Lung (tissue), 17 donors: ENCODE measurements at places on chromosomes 3 and 15. TPM values are rescaled to one million over a fixed set of nuclear protein-coding genes. Genes with fewer than 3 reads are reported as not detected.

Gene SLC28A2
- total RNA-seq: 0.28 TPM

DNA sequence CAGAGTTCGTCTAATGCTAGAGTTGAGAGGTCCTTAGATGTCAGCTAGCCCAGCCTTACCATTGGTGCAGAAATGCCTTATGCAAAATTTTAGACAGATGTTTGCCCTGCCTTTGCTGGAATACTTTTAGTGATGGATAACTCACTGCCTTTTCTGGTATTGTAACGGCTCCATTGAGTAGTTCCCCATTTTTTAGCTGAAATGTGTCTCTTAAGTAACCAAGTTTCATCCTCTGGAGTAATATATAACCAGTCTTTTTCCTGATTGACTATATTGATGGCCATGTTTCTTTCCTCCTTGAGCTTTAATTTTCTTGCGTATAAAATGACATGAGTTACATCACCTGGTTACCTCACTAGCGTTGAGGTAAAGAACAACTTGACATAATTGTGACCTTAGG lies 45.0 kb downstream of the SNRK start:
- H3K4me3 ChIP-seq: no peak overlapping the region
- H3K4me1 ChIP-seq: peaks cover 9% of the 10 kb centered on the region
- H3K27me3 ChIP-seq: no peaks in the 10 kb centered on the region
- H3K27ac ChIP-seq: no peak overlapping the region
- peaks cover 14% of the 10 kb centered on the region for H3K36me3 ChIP-seq

- H3K4me1 ChIP-seq: peaks cover 22% of the 10 kb centered on the region
- no peak for DNase-seq
- no peaks in the 10 kb centered on the region for H3K27me3 ChIP-seq
- H3K4me3 ChIP-seq: no peak overlapping the region
- H3K27ac ChIP-seq: no peak overlapping the region
These were observed 187.3 kb downstream of the TIGIT start for GRCh38 chr3:114481113-114481512.

GRCh38 chr15:101052031-101052620 lies 133.0 kb downstream of the LRRK1 start:
- H3K27me3 ChIP-seq: no peaks in the 10 kb centered on the region
- no peak for DNase-seq
- no peak overlapping the region for H3K27ac ChIP-seq
- peaks cover 5% of the 10 kb centered on the region for H3K4me1 ChIP-seq
- H3K4me3 ChIP-seq: no peak overlapping the region

Gene MCF2L2
- 1.7 TPM for total RNA-seq

DNA sequence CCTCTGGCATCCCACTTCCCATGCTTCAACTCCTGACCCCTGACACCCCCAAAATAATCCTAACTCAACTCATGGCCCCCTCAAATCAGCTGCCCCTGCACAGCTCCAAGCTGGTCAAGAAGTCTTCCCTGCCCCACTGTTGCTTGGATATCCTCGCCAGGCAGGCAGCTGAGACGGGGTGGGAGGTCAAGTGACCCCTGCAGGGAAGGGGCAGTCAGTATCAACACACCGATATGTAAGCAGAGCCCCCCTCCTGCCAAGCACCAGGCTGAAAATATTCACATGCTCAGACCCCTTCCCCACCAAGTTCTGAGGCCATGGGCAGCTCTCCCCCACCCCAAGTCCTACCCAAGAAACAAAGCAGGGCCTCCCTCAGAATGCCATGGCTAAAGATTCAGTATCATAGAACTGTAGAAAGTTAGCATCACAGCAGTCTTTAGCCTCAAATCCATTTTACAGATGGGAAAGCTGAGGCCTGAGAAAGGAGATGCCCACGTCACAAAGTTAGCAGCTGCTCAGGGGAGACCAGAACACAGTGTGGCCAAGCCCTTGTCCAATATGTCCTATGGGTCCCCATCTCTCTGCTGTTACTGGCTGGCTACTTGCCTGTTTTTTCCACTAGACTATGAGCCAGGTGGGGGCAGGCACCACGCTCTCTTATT lies 67.8 kb downstream of the SLC12A8 start:
- H3K36me3 ChIP-seq: no peaks in the 10 kb centered on the region
- peak overlapping the region; percentile 64 for H3K27ac ChIP-seq
- no peak overlapping the region for H3K4me3 ChIP-seq
- no peaks in the 10 kb centered on the region for H3K27me3 ChIP-seq
- H3K4me1 ChIP-seq: peaks cover 10% of the 10 kb centered on the region

DNA sequence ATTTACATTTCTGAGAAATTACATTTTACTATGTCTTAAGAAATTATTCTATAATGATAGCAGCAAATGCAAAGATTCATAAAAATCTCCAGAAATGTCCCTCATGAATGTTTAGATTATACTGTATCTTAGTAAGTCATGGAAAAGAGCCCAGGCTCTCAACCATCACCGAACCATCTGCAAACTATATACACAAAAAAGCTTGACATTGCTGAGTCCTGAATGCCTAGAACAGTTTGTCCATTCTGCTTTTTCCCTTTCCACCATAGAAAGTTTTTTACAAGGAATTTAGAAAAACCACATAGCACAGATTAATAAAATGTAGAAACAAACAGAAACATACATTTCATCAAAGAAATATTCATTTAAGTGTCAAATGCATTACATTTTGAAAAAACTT lies 83.6 kb downstream of the MYO9A start:
- no peaks in the 10 kb centered on the region for H3K4me1 ChIP-seq
- no peak overlapping the region for H3K4me3 ChIP-seq
- DNase-seq: no peak
- H3K36me3 ChIP-seq: no peaks in the 10 kb centered on the region

Gene MESP2
- 0.55 TPM for total RNA-seq

Gene GLDN
- 75.8 TPM for total RNA-seq

DNA sequence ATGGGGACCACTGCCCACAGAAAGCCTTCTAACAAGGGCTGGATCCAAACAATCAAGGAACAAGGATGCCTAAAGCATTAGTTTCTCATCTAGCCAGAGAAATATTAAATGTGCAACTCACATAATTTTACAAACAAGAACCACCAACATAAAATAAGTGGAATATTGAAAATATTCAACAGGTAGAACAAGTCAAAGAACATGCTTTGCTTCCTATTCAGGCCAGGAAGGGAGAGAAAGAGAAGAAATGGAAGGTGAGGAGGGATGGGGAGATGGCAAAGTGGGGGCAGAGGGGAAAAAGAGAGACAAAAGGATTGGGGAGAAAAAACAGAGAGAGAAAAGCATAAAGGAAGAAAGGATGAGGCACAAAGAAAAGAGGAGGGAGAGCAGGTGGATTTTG lies 63.1 kb downstream of the SLC12A8 start:
- peak overlapping the region; percentile 81 for H3K27ac ChIP-seq
- H3K4me3 ChIP-seq: no peak overlapping the region
- peaks cover 25% of the 10 kb centered on the region for H3K4me1 ChIP-seq
- no peaks in the 10 kb centered on the region for H3K27me3 ChIP-seq

GRCh38 chr3:10286596-10287295 lies 6.0 kb downstream of the GHRL start:
- H3K4me1 ChIP-seq: no peaks in the 10 kb centered on the region
- H3K27ac ChIP-seq: no peak overlapping the region
- H3K27me3 ChIP-seq: no peaks in the 10 kb centered on the region
- no peak overlapping the region for H3K4me3 ChIP-seq
- DNase-seq: peak; percentile 51

DNA sequence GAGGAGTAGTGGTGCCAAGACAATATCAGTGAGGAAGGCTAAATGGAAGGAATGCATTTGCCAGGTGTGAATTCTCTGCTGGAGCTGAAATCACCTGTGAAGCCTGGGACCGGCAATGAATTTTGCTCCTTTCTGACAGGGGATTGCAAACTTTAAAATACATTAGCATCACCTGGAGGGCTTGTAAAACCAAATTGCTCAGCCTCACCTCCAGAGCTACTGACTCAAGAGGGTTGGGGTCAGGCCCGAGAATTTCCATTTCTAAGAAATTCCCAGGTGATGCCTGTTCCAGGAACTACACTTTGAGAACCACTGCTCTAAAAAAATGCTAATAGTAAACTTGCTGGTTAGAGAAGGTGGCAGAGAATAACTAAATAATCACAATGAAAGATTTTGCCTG lies 445.6 kb upstream of the RBMS3 start:
- H3K4me3 ChIP-seq: no peak overlapping the region
- no peaks in the 10 kb centered on the region for H3K27me3 ChIP-seq
- H3K4me1 ChIP-seq: no peaks in the 10 kb centered on the region
- no peaks in the 10 kb centered on the region for H3K36me3 ChIP-seq

GRCh38 chr3:44992555-44993470 lies 16.8 kb downstream of the EXOSC7 start:
- H3K4me1 ChIP-seq: peaks cover 8% of the 10 kb centered on the region
- H3K27ac ChIP-seq: no peak overlapping the region
- H3K27me3 ChIP-seq: no peaks in the 10 kb centered on the region
- H3K4me3 ChIP-seq: no peak overlapping the region
- DNase-seq: no peak

DNA sequence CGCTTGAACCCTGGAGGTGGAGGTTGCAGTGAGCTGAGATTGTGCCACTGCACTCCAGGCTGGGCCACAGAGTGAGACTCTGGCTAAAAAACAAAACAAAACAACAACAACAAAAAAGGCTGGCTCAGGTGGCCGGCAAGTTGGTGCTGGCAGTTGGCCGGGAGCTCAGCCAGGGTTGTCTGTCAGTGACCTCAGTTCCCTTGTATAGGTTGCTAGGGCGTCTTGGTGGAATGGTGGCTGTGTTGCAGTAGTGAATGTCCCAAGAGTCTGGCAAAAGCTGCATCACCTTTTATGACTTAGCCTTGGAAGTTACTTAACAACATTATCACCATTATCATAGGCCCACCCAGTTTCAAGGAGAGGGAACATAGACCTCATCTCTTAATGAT lies 40.6 kb downstream of the ASB7 start:
- no peaks in the 10 kb centered on the region for H3K4me1 ChIP-seq
- no peak overlapping the region for H3K4me3 ChIP-seq
- H3K27ac ChIP-seq: no peak overlapping the region

DNA sequence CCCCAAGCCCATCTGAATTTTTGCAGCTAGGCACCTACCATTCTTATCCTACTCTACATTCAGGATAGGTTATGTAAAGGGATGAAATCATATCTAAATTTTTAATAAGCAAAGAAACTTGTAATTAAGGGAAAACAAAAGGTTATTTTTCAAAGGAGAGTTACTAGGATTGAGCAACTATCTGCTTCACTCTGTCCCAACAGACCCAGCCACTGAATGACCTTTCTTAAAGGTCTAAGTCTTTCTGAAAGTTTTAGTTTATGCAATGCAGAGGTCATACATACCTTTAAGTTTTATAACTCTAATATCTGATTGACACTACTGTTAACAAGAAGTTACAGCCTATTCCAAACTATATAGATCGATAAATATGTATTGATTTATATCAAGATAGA lies 209.2 kb upstream of the CTNNB1 start:
- no peaks in the 10 kb centered on the region for H3K36me3 ChIP-seq
- no peaks in the 10 kb centered on the region for H3K27me3 ChIP-seq
- H3K4me3 ChIP-seq: no peak overlapping the region

DNA sequence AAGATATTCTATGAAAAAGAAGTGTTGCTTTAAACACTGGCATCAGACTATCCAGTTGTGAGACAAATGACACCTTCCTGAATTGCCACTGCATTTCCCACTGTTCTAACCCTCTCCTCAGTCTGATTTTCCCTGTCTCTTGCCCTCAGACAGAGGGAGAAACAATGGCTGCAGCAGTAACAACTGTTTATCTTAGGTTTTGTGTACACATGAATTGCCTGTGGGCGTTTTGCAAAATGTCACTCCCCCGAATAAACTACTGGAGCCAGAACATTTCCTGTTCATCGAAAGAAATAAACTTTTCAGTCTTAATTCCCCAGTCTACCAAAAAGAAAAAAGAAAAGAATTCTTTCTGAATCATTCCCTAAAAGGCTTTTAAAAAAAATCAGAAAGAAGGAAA lies 155.1 kb downstream of the MAGI1 start:
- H3K27ac ChIP-seq: no peak overlapping the region
- no peak overlapping the region for H3K4me3 ChIP-seq
- DNase-seq: peak; percentile 43
- H3K27me3 ChIP-seq: no peaks in the 10 kb centered on the region

Gene SEMA3F
- 27.8 TPM for total RNA-seq

Gene DZIP1L
- 40.0 TPM for total RNA-seq

DNA sequence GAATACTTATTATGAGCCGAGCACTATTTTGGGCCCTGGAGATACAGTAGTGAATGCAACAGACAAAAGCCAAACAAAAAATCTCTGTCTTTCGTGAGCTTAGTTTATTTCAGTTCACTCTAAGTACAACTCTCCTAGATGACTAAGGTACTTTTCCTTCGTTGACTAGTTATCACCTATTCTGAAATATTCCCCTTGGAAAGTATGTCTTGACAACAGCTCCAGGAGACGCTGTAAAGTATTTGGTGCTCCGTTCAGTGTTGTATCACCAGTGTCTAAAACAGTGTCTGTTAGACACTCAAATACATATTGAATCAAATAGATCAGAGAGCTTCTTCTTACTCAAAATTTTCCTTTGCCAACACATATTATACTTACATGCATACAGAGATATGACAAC lies 119.6 kb downstream of the TFDP2 start:
- H3K4me3 ChIP-seq: no peak overlapping the region
- H3K4me1 ChIP-seq: peaks cover 1% of the 10 kb centered on the region
- no peaks in the 10 kb centered on the region for H3K36me3 ChIP-seq
- DNase-seq: no peak
- no peak overlapping the region for H3K27ac ChIP-seq

DNA sequence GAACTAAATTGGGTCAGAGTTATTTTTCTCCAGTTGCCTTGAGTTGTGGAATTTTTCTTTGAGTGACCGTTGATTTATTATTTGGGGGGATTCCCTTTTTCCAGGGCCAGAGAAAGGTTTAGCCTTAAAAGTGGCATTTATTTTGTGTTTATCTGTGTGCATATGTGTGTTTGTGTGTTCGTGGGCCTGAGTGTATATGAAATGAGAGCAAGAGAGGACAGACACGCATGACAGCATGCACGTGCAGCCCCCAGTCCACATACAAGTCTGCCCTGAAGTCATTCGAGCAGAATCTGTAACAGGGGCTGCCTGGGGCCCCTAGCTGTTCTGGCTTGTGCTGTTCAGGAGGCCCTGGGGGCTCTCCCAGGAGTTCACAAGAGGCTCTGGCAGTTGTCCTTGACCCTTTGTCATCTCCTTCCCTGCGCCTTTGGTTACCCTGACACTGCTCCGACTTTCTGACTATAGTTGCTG lies 18.3 kb upstream of the TRAK1 start:
- H3K36me3 ChIP-seq: no peaks in the 10 kb centered on the region
- peak; percentile 56 for DNase-seq
- H3K27me3 ChIP-seq: no peaks in the 10 kb centered on the region
- H3K4me1 ChIP-seq: peaks cover 20% of the 10 kb centered on the region

Gene DHX30
- total RNA-seq: 65.9 TPM

DNA sequence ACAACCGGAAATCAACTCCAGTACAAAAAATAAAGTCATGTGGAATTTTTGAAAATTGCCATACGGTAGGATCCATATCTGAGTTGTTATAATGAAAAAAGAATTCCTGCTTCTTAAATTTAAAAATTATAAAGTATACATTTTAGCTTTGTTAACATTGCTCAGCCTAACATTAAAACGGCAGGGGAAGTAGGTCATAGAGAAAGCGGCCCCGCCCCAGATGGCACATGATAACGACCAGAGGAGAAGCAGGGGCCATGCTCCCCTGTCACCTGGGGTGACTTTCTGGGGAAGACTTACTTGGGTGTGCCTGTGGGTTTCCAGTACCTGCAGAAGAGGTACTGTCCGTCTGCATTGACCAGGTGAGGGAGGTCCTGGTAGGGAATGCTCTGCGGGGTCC lies 921 bp downstream of the MGLL start:
- peak overlapping the region; percentile 62 for H3K27ac ChIP-seq
- H3K36me3 ChIP-seq: no peaks in the 10 kb centered on the region
- no peak overlapping the region for H3K4me3 ChIP-seq
- H3K27me3 ChIP-seq: no peaks in the 10 kb centered on the region
- no peak for DNase-seq

Gene FAM3D
- 14.1 TPM for total RNA-seq

GRCh38 chr3:28577941-28578500 lies 229.4 kb upstream of the AZI2 start:
- H3K4me3 ChIP-seq: no peak overlapping the region
- H3K4me1 ChIP-seq: no peaks in the 10 kb centered on the region

Gene BCL2A1
- total RNA-seq: 27.4 TPM
